Pons (tissue), 1 donor: ENCODE measurements at places on chromosomes 2 and 18.
A peak's percentile ranks its signal among the peaks of the same experiment; 100 is the strongest.

DNA sequence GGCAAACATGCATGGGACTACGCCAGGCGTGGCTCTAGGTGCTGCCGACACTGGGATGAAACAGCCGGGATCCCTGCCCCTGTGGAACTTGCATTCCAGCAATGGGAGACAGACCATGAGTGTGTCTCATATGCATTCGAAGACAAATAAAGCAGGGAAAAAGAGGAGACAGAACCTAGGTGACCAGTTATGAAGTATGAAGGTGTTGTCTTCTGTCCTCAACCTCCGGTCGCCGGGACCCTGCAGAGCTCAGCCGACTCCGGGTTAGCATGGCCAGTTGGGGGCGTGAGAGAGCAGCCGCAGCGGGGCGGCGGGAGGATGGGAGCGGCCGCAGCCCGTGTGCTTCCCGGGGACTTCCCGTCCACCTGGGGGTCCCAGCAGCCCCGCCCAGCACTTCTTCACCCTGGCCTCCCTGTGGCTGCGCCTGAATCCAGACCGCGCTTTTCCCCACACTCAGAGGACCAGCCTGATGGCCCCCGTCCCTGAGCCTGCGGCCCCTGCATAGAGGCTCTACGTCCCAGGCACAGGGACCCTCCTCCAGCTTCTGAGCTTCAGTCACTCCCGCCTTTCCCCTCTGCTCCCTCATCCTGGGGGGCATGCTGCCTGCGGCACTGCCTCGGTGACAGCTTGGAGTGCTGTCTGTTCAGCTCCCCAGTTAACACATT lies 11.4 kb downstream of the ID2 start:
- peak; percentile 24 for DNase-seq

- no peak for DNase-seq
Observed at GRCh38 chr18:78494204-78495085, 485.2 kb upstream of the SALL3 start.

DNA sequence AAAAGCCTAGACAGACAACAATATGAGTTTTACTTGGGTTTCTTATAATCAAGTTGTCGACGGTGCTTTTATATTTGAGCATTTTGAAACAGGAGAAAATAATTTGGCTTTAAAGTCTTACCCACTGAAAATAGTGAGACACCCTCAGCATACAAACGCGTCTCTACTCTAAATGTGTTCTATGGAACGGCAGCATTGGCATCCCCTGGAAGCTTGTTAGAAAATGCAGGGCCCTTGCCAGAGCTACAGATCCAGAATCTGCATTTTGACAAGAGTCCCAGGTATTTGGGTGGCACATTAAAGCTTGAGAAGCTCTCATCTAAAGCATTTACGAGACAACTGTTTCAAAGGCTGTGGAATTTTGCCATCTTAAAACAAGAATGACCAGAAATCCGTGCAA lies 163.5 kb downstream of the PID1 start:
- no peak for DNase-seq

DNA sequence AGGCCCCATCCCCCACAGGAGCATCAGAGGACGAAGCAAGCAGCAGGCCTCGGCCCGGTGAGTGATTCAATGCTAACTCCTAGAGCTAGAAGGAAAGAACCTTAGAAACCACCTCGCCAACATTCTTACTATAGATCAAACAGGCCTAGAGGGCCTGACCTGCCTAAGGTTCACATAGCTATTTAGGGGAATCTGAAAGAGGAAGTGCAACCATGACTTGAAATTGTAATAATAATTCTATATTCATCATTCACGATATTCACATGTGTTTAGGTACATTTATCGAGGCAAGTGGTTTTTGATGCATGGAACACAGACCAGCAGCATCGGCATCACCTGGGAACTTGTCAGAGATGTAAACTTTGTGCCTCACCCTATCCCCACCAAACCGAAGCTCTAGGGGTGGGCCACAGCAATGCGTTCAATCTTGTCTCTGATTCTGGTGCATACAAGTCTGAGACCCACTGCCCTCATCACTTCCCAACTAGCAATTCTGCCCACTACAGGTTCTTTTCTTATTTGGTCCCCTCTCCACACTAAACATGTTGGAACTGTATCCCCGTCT lies 78.0 kb upstream of the DNMT3A start:
- no peak for DNase-seq

DNA sequence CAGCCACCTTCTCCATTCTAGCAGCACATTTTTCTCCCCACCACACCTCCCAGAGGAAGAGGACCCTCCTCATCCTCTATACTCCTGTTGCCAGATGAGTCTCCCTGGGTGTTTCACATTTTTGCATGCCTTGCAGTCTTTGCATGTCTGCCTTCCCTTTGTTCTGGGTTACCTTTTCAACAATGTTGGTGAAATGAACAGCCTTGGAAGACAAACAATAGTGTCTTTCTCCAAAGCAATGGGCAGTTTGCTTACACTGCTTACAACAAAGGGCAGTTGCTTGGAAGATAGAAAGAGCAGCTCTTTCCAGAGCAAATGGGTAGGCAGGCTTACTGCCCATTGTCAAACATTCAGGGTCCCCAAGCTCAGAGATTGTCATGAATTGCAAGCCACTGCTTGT lies 14.5 kb upstream of the SEH1L start:
- DNase-seq, result peak; percentile 82

DNA sequence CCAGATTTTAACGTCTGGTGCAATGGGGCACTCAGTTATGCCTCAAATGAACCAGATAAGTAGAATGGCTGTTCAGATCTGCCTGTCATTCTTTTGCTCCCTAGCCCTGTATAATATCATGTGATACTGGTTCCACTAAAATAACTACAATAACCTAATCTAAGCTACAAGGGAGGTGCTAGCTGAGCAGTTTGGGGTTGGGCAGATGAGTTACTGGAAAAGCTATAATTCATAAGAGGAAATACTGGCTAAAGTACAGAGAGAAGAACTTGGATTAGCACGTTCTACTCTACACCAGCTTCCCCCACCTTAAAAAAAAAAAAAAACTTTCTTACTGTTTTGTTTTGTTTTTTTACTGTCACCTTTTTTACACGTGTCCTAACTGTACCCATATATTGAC lies 183.3 kb upstream of the NRP2 start:
- no peak for DNase-seq

- no peak for DNase-seq
Observed at GRCh38 chr18:62621546-62621945, 93.8 kb upstream of the PHLPP1 start.

GRCh38 chr2:212912445-212913103 lies 238.8 kb downstream of the IKZF2 start:
- DNase-seq, result no peak

DNA sequence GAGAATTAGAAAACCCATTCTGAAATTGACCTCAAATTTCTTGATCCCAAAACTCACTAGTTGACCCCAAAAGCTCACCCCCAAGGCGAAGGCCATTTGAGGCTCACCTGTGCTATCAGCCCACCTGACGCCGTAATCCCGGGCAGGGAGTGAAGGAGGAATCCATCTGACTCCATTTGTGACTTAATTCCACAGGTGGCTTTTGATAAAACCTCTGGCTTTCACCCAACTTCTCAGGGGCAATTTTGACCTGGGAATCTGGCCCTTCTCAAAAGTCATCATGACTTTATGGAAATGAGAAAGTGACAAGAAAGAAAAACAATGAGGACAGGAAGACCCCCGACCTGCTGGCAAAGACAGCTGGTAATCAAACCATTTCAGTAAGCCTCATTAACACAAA lies 86.9 kb upstream of the SALL3 start:
- no peak for DNase-seq

DNA sequence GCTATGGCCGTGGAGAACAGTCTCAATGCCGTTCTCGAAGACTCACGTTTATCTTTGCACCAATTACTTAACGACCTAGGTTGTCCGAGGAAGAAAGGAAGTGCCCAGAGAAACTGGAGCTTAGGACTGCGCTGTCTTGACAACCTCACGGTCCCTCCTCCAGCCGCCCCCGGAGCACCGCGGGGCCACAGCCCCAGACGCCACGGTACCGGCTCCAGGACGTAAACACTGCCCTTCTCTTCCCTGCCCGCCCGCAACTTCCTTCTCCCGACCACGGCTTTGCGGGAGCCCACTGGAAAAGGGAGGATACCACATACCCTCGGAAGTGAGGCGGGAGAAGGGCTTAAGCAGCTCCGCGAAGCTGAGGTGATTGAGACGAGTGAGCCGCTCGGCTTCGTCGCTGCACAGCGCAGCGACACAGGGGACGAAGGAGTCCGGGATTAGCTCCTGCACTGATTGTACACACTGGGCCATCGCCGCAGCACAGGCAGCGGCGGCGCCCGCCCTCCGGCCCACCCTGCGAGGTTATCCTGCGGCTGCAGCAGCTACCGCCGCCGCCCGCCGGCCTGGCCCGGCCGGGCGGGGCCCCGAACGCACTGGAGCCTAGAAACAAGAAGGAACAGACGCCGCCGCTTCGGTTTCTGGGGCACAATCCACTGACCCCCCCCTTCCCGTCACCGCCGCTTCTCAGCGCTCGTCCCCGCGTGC lies 483 bp downstream of the TRAPPC8 start:
- peak; percentile 49 for DNase-seq

- DNase-seq, result no peak
Observed at GRCh38 chr2:169119851-169120250, 50.5 kb downstream of the DHRS9 start.

DNA sequence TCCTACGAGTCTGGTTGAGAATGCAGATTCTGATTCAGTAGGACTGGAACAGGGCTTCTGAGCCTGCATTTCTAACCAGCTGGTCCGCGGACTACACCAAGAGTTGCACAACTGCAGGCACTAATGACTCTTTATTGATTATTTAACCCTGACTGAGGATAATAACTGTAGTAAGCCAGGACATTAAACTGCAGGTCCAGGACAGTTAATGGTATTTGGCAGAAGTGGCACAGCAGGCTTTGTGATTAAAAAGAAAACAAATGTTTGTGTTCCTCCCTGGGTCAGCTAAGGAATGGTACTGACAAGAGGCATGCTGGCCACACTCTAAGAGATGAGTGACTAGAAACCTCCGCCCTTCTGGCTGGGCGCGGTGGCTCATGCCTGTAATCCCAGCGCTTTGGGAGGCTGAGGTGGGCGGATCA lies 59.4 kb downstream of the ALPK2 start:
- DNase-seq, result no peak

GRCh38 chr2:24175631-24176187 lies 856 bp downstream of the FAM228A start:
- DNase-seq, result no peak

DNA sequence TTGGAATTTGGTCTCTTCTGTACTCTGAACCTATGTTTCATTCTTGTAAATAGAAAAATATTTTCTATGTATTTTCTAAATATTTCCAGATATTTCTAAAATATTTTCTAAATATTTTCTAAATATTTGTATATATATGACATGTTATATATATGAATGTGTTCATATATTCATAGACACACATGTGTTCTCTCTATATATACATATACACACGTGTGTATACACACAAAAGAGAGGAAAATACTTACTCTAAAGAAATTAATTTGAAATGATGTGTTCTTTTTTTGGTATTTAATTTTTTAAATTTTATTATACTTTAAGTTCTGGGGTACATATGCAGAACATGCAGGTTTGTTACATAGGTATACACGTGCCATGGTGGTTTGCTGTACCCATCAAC lies 589.6 kb downstream of the LRRTM4 start:
- DNase-seq, result no peak

GRCh38 chr2:75454241-75454620 lies 106.5 kb downstream of the EVA1A start:
- DNase-seq, result no peak

DNA sequence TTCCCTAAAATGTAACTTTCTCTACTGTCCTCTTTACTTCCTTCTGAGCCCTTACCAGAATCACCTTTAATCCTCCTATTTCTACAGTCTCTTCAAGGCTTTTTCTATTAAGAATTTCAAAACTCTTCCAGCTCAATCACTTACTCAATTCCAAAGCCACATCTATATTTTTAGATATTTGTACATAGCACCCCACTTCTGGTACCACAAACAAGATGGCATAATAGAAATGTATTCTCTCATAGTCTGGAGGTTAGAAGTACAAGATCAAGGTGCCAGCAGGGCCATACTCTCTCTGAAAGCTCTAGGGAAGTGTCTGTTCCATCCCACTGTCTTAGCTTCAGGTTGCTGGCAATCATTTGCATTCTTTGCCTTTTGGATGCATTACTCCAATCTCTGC lies 11.1 kb downstream of the ZSCAN30 start:
- no peak for DNase-seq

GRCh38 chr2:177169810-177170514 lies 42.6 kb upstream of the HNRNPA3 start:
- DNase-seq, result peak; percentile 48

DNA sequence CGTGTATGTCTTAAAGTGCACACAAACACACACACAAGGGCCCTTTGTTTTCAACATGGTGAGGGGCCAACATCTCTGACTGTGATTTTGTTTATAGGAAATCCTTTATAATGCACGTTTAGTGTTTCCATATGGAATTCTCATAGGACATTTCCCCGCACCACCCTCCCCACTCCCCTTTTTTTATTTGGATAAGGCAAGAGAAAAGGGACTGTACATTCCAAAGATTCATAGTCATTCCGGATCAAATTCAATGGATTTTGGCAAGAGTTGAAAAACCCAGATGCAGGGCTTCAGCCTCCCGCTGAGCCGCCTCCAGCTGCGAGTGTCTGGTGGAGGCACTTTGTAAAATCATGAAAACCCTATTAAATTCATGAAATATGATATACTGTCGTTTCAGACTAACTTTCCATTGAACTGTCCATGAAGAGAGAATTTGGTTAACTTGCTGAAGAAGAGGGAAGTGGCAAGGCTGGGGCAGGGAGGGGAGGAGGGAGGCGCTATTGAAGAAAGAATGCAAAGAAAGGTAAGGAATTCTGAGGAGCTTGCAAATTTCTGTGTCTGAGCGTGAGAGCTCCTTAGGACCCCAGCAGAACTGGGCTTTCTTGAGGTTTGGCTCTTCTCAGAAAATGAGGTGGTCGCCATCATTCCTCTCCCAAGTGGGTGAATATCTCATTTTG lies 25.8 kb upstream of the SLC14A2 start:
- peak; percentile 12 for DNase-seq

DNA sequence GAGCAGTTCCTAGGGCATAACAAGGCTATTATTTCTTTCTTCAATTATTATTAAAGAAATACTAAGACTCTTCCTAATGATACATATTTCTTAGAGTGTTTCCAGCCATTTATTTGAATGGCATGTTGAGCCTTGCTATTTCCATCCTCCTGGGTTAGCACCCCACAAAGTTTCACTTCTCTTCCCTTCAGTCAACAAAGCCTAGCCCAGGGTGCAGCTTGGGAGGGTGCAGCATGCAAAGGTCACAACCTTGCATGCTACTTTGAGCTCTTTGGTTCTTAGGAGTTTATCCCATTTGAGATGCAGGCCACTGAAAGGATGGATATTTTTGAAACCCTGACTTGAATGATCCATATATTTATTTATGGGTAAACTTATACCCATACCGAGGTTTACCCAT lies 454.4 kb upstream of the MEIS1 start:
- no peak for DNase-seq
